ENCODE measurements at places on chromosomes 16 and 17.
A peak's percentile ranks its signal among the peaks of the same experiment; 100 is the strongest.

DNA sequence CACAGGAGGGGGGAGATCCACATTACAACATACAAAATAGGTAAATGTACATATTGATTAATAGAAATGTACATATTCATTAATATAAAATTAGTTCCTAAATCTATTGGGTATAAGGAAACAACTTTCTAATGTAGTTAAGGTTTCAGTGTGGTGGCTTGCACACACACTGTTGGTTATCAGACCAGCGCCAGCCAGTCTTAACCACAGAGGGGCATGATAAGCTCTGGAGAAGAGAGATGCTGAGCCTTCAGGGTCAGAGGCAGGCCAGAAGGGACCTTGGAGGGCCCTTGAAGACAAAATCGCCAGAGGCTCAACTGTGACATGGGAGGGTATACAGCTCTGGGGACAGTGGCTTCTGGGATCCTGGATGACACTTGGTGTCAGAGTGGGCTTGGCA, 10.9 kb upstream of the ZFP90 start:
- no peak for DNase-seq

DNA sequence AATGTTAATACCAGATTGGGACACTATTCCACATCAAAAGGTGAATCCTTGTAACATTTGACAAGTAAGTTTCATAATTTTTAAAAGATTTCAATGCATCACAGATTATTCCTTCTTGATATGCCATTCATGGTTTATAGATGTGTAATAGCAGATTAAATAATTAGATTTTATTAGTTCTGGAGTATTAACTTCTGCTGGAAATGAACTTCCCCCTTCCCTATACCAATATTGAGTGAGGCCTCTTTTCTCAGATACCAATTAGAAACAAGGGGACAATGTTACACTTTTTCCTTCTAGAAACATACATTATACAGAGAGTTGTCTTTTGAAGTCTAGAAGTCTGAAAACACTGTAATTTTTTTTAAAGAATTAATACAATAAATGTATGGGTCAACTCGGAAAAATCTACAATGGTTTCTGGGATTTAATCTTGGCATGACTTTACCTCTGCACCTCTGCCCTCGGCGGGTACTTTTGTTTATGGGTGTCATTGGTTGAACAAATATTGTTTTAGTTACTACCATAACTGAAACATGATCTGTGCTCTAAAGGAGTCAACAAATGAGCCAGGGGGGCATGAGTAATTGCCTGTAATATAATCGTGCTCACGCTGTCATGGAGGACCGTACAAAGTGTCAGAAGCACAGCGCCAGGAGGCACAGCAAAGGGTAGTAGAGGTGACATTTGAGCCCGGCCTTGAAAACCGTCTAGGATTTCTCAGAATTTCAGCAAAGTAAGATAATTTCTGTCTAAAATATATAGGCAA, 8.2 kb downstream of the LRRC37B start:
- DNase-seq = peak; percentile 86

- DNase-seq = no peak
These were observed 1.0 kb downstream of the SLC46A1 start for GRCh38 chr17:28404812-28405570.

- DNase-seq = no peak
These were observed 6.6 kb downstream of the SPAG5 start for GRCh38 chr17:28592260-28592659.

DNA sequence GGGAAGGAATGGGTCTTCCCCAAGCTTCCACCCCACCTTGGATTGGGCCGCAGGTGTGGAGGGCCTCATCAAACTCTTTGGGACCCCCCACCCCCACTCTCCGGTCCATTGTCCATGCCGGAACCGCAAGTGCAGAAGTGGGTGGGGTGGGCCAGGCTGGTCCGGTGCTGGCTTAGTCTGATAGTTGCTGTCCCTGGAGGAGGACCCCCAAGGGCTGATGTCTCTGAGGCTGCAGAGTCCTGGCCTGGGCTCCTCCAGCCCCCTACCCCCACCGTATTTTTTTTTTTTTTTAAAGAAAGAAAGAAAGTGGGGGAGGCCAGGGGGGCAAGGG, 7.1 kb upstream of the ATXN7L3 start:
- DNase-seq = no peak

DNA sequence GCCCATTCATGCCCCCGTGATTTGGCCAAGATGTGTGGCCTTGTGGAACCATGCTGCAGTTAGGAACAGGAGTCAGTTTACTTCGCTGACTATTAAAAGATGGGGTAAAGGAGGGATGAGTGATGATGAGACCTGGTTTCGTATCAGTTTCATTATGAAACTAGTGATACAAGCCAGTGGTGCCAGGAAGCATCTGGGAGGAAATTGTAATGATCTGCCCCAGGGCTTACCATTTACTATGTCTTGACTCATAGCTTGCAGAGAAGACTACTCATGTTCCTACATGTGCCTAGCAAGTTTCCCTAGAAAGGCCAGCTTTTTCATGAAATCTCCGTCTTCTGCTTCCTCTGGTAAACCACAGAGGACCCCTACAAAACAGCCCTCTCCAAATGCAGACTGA, 23.2 kb downstream of the CDH3 start:
- no peak for DNase-seq

DNA sequence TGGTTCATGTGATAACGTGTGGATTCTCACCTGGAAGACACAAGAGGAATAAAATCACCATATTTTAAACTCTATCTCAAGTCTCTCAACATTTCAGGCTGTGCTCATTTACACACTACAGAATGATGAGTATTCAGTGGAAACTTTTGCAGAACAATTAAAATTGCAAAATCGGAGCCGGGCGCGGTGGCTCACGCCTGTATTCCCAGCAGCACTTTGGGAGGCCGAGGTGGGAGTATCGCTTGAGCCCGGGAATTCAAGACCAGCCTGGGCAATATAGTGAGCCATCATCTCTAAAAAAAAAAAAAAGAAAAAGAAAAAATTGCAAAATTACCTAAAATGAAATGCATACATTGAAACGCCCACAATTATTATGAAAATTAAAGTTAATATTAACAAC, 825.9 kb downstream of the KCNJ18 start:
- no peak for DNase-seq

GRCh38 chr17:82384730-82385481, 13.3 kb downstream of the UTS2R start:
- DNase-seq = no peak

DNA sequence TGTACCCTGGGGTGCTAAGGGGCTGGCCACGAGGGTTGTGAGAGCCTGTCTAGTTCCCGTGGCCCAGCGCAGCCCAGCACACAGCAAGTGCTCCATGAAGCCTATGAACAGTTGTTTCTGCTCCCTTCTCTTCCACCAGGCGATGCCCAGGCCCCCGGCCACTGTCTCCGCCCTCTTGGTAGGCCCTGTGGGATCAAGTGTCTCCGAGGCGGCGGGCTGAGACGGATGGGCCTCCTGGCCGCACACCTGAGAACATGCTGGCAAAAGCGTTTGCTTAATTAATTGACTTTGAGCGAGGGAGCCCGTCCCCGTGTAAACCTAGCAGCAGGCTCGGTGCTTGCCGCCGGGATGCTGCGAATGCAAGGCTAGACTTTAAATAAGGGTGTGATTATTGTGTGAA, 129.7 kb upstream of the GSE1 start:
- DNase-seq = no peak

DNA sequence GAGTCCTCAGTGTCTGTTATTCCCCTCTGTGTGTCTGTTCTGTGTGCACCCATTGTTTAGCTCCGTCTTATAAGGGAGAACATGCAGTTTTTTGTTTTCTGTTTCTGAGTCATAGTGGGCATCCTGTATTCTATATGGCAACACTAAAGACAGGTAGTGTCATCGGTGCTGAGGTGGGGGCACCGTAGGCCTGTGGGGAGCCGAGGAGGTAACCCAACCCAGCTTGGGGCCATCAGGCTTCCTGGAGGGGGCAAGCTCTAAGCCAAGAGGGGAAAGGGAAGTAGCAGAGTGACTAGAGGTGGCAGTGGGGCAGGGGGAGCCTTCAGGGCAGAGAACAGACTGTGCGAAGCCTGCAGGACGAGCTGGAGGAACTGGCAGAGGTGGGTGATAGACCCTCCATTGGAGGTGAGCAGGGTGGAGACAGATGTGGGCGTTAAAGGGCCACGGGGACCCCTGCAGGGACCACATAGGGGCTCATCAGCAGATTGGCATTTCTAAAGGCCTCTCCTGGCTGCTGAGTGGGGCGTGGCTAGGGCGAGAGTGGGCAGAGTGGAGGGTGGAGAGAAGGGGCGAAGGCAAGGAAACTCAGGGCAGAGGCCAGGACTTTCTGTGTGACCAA, 36.5 kb downstream of the CPNE2 start:
- no peak for DNase-seq

GRCh38 chr17:1555651-1556471, 6.7 kb downstream of the PITPNA start:
- no peak for DNase-seq

DNA sequence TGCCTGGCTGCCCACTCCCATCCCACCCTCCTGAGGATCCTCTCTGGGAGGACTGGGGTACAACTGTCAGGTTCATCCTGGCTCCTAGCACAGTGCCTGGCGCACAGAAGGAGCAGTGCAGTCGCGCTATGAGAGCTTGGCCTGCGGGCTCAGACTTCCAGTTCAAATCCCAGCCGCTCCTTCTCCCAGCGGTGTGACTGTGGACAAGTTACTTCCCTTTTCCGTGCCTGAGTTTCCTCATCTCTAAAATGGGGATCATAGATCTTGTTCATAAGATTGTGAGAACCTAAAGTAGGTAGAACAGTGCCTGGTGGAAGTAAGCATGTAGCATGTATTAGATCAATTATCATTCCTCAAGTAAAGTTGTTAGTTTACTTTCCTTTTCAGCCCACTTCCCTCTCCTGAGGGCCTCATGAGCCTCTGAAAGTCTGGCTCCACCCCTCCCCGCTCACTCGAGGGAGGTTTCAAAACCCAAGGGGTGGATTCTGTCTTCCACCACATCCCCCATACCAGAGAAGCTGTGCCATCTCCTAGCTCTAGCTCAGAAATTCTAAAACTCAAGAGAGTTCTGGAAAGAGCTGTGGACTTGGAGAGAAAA, 19.9 kb upstream of the COL1A1 start:
- DNase-seq = no peak

GRCh38 chr17:79513820-79514535, 96.9 kb downstream of the RBFOX3 start:
- DNase-seq = no peak

GRCh38 chr16:75695708-75696107, 5.6 kb downstream of the DUXB start:
- DNase-seq = no peak

GRCh38 chr17:45672301-45672700, 111.8 kb upstream of the CRHR1 start:
- peak; percentile 2 for DNase-seq

- no peak for DNase-seq
These were observed 6.5 kb upstream of the UBB start for GRCh38 chr17:16374146-16374938.

- DNase-seq = no peak
These were observed 2.0 kb downstream of the TP53I13 start for GRCh38 chr17:29570521-29570920.

GRCh38 chr17:79777894-79778503, at the start of gene CBX2:
Gene CBX2 (plus strand): TSS chr17:79778148. CDS start chr17:79778236, 88 bp downstream.
- DNase-seq = peak; percentile 75

- DNase-seq = no peak
These were observed 181.2 kb upstream of the TBX2 start for GRCh38 chr17:61218438-61218837.

GRCh38 chr17:6539871-6540270, 16.5 kb downstream of the PITPNM3 start:
- no peak for DNase-seq

DNA sequence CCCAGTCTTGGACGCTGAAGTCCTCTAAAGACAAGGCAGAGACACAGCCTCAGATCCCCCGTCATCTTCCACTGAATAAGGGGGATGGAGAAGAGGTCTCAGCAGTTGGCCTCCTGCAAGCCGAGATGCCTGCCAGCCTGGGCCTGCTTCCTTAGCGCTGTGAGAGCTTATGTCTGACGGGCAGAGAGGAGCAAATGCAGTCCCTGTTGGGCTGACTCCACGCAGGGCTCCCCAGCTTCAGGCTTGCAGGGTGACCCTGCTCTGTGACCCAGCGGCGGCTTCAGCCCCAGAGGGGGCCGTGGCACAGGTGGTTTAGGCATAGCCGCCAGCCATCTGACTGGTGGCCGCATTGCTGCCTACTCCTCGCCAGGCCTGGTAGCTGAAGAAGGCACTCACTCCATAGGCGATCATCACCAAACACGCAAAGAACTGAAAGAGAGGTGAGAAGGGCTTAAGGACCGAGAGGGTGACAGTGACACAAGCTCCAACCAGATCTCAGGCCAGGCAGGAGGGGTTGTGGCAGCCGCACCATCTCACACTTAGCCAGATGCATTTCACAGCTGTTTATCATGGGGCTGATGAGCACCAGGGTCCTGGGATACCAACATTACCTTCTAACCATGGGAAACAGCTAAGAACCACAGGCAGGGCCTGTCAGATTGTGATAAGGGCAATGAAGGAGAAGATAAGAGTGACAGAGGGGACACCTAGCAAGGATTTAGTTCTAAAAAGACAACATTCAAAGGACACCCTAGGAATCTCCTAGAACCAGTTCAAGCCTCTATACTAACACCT, 11.7 kb downstream of the ARL2BP start:
- DNase-seq = no peak

DNA sequence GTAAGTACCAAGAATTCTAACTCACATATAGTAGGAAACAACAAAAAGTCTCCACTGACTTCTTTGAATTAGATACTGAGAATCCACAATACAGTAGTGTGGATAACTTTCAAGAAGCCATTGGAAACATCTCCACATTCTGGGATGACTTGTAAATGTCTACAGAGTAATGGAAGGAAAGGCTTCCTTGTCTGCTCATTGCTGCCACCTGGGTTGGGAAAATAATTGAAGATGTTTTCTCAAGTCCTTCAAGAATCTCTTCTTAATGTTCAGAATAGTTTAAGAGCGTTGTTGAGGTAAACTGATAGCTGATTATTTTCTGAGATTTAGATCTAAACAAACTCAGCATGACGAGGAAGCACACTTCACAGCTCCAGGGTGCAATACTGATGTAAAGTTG, 14.0 kb downstream of the CPSF4L start:
- DNase-seq = no peak

GRCh38 chr16:58634265-58634802, 4.7 kb upstream of the CNOT1 start:
- no peak for DNase-seq

- DNase-seq = no peak
These were observed 217.8 kb upstream of the GSE1 start for GRCh38 chr16:85395207-85395912.

- DNase-seq = peak; percentile 72
These were observed 37.8 kb downstream of the LITAFD start for GRCh38 chr16:8919934-8920462.

DNA sequence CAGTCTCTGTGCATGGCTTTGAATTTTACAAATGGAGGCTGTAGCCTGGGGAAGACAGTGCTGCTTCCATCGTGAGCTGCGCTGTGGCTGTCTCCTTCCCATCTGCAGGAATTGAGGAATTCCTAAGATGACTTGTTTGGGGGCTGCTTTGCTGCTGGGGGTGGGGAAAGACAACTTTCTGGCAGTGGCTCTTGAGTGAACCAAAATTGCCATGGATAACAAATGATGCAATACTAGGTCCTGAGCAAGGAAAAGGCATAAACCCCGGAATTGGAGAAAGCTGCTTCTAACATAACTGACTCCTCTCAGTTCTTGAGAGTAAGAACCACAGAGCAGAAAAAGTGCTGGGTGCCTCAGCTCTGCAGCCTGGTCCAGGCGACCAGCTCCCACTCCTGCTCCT, 245.0 kb upstream of the RPL38 start:
- no peak for DNase-seq
